Midbrain (tissue), 1 donor: ENCODE measurements at places on chromosomes 2 and 18.

DNA sequence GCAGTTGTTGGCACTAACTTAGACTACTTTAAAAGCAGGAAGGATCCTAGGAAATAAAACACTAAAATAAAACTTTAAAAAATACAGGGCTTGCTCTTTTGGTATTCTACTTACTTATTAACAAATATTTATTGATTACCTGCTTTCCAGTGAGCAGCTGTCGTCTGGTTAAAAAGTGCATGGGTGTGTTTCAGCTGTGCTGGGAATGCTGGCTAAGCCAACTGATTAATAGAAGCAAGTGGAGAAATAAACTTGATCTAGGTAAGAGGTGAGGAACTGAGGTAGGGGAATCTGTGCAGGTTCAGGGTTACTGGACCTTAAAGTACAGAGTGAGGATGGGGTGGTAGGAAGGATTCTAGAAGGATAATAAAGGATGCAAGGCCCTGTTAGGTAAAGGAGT lies 110.8 kb downstream of the SPTBN1 start:
- DNase-seq = no peak

GRCh38 chr2:181153886-181154285 lies 173.5 kb downstream of the UBE2E3 start:
- DNase-seq = no peak

- no peak for DNase-seq
Observed at GRCh38 chr2:204542982-204543608, 2.2 kb upstream of the PARD3B start.

GRCh38 chr2:29055601-29056000 lies 18.7 kb downstream of the PCARE start:
- no peak for DNase-seq

GRCh38 chr2:2219984-2220383 lies 111.1 kb downstream of the MYT1L start:
- DNase-seq = no peak

DNA sequence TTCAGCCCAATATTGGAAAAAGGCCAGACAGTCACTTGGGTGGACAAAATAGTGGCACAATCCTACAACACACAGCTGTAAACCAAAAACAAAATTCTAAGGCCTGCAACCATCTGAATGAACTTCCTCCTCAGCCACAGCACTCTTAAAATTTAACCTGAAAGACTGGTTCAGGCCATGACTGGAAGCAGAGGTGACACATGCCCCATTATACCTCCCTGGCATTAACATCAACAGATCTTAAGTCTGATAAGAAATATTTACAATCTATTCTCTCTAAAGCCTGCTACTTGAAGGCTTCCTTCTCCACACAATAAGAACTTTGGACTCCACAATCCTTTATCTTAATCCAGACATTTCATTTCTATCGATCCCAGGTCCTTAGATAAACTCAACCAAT lies 192.4 kb upstream of the LRP1B start:
- DNase-seq = no peak

- no peak for DNase-seq
Observed at GRCh38 chr2:193124815-193125214, 930.1 kb upstream of the TMEFF2 start.

- no peak for DNase-seq
Observed at GRCh38 chr2:224286923-224287322, 115.0 kb downstream of the FAM124B start.

DNA sequence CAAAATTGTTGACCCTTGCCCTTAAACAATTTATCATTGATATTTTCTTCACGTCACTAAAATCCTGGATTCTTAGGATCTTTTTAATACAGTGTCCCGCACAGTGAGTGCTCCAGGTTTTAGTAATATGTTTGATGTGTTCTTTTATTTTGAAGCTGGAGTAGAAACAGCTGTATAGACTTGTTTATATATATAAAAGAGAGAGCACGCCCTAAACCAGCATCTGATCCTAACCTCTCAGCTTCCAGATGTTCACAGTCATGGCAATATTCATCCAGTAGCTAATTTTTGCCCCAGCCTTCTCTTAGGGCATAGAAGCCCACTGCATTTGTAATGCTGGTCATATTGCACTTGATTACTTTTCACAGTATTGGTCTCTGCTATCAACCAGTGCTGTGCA lies 170.0 kb upstream of the EPAS1 start:
- no peak for DNase-seq

DNA sequence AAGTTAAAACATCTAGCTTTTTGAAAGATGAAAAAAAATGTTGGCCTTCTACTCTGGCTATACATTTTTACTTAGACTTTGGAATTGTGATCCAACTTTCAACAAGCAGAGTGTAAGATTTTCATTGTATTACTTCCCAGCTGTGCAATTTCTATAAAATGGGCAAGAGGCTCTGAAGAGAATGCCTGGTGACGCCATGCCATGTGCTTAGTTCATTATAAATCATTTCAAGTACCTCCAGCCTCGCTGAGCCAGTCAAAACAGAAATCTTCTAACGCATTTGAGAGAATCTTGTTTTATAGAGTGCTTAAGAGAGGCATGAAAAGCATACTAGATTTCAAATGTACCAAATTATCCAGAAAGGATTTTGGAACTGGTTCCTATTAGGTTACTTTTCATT lies 10.1 kb upstream of the STK17B start:
- no peak for DNase-seq

GRCh38 chr2:238659231-238659630 lies 188.7 kb upstream of the TWIST2 start:
- no peak for DNase-seq

GRCh38 chr2:22800412-22800811 lies 584.6 kb upstream of the KLHL29 start:
- DNase-seq = no peak

GRCh38 chr2:186575302-186575701 lies 14.6 kb upstream of the ITGAV start:
- DNase-seq = peak; percentile 13

DNA sequence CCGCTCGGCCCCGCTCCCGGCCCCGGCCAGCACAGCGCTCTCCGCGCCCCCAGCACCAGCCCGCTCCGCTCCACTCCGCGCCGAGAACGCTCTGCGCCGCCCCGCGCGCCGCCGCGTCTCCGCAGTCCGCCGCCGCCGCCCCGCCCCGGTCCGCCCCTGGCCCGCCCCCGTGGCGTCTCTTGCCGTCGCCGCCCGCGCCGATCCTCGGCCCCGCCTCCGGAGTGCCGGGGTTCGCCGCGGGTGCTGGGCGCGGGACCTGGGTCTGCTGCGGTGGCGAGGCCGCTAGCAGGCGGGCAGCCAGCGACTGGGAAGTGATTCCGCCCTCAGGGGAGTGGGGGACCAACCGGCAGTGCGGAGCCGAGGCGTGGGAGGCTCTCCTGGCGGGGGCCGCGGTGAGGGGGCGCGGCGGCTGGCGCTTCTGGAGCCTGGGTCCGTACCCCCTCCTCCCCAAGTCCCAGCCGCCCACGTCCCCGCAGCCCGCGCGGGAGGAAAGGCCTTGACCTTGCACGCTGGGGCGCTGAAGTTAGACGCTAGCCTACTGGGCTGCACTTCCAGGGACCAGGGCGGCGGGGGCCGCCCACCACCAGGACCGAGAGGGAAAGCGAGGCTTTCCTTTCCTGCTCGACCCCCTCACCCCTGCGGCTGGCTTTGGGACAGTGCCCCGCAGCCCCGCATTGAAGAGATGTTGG lies at the start of gene HS6ST1:
TSS of gene HS6ST1 (minus strand) at position 93 of the 689 bp plus-strand sequence. CDS start 305 bp downstream, outside the sequence.
- peak; percentile 83 for DNase-seq

DNA sequence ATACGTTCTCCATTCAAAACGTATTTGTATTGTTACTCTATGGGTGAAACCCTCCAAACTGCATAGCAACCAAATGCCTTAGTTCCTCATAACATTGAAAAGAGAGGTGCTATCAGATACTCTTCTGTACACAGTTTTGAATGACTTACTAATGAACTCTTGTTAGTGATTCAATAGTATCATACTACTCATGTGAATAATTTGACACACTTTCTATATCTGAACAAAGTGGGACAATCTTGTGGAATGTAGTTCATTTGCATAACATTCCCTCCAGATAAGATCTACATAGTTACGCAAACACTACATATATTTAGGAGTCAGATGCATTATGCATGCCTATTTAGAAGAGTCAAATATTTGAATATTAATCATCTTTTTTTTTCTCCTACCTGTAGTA lies 232.0 kb upstream of the NRXN1 start:
- DNase-seq = no peak

DNA sequence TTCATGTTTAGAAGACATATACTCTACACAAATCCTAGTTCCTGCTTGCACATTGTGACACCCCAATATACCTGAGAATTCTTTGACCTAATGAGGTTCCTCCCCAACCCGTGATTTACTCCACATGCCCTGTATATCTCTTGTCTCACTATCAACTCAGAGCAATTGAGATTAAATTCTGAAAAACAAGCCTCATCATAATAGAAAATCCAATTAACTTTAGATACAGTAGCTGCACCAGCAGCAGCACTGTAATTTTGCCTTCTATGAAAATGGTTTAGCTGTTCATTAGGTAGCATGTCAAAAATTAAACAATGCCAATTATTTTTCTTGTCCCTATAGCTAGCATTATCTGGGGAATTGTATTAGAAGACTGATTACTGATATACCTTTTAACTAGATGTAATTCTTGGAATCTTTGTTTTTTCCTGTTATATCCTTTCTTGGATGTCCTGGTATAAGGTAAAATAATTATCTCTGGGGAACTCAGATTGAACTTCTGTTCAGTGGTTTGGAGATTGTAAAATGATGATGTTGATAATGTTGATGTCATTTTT lies 218.9 kb upstream of the TANK start:
- no peak for DNase-seq

- DNase-seq = no peak
Observed at GRCh38 chr2:101398116-101398821, 11.0 kb upstream of the CREG2 start.

- no peak for DNase-seq
Observed at GRCh38 chr2:73218298-73218697, 4.3 kb downstream of the SMYD5 start.

GRCh38 chr2:182077448-182078142 lies 91.9 kb downstream of the PPP1R1C start:
- peak; percentile 66 for DNase-seq

DNA sequence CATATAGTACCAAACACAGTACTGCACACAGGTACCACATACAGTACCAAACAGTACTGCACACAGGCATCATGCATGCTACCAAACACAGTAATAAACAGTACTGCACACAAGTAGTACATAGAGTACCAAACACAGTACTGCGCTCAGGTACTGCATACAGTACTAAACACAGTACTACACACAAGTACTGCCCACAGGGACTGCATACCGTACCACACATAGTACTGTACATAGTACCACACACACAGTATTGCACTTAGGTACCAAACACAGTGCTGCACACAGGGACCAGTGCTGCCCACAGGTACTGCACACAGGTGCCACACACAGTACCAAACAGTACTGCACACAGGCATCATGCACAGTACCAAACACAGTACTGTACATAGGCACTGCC lies 74.9 kb downstream of the ZNF236 start:
- DNase-seq = no peak
